CMK (cell line): ENCODE measurements at places on chromosomes 7 and 10.
A peak's percentile ranks its signal among the peaks of the same experiment; 100 is the strongest.

DNA sequence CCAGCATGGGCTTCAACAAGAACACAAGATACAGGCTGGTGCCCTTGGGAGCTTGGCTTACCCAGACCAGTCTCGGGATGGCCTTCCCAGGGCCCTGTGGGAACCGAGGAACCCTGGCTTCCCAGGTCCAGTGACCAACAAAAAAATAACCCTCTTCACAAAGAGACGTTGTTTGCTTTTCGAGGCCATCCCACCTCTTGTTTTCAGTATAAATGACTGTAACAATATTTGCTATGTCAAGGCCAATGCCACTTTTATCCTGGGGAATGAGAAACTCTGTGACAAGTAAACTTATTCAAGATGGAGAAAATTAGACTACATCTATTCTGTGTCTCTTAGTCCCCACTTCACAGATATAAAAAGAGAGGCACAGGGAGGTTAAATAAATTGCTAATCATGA lies 138.8 kb downstream of the PRPF18 start:
- no peak for DNase-seq

DNA sequence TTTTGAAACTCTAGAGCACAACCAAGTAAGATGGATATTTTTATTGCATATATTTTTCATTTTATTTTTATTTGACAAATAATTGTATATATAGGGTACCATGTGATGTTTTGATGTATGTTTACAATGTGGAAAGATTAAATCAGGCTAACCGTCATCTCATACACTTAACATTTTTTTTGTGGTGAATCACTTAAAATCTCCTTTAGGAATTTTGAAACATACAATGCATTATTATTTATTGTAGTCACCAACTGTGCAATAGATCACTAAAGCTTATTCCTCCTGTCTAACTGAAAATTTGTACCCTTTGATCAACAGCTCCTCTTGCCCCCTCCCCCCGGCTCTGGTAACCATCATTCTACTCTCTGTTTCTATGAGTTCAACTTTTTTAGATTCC lies 77.2 kb downstream of the DNAH11 start:
- no peak for DNase-seq

GRCh38 chr10:71475243-71475871 lies 78.6 kb downstream of the CDH23 start:
- DNase-seq: peak; percentile 39

DNA sequence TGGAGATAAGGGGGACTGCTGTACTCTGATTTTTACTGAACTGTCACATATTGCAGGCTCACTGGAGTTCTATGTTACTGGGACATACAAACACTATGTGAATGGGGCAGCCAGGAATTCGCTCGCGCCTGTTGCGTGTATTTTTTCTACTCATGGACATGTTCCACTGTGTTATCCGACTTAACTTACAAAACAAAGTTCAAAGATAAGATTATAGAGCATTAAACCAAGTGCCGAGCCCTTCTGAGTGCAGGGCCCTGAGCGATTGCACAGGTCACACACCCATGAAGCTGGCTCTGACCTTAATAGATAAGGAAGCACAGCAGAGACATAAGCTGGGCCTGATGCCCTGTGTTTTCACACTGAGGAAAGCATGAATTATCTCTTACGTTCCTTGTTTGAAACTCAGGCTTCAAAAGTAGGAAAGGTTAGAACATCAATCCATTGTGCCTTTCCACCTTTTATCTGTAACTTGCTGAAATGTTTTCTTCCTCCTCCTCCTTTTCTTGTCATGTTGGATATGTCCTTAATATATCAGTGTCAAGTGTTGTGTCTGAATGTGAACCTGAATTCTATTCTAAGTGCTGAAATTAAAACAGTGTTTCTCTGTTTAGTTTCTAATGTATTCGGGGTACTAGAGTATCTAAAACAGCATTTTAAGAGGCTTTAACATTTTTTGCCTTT lies 273.8 kb downstream of the AUTS2 start:
- DNase-seq: peak; percentile 4

- DNase-seq: no peak
Measured at GRCh38 chr7:77455321-77455720, 39.2 kb upstream of the GSAP start.

GRCh38 chr10:3090914-3091787 lies 23.8 kb downstream of the PFKP start:
- no peak for DNase-seq

DNA sequence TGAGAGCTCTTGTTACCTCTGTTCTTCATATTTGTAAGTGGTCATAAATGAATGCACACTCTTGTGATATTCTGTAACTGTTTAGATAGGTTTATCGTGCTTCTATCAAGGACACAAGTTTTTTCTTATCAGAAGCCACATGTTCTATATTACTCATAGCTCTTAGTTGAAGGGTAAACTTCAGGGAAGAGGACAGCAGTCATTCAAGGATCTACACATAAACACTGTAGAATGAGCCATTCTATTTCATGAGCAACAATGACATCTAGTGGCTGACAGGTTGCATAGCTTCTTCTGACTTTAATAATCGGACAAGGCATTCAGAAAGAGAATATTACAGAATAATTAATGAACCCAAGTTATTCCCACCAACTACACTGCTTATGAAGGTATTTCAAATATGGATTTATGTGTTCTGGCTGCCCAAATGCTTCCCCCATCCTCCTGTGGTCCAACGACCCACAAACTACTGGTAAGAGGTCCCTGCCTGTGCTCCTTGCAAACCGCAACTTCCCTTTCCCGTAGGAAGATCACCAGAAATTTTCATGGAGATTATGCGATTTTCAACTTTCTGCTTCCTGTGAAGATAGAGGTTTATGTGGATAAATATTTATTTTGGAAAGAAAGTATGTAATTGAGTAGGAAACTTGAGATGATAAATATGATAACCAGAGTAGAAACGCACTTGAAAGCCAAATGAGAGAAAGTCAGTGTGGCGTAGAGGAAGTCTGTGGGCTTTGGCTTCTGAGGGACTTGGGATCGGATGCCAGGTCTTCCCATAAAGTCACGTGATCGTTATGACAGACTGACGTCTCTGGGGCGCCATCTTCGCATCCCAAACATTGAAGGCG lies 16.8 kb upstream of the ABCB5 start:
- peak; percentile 81 for DNase-seq

DNA sequence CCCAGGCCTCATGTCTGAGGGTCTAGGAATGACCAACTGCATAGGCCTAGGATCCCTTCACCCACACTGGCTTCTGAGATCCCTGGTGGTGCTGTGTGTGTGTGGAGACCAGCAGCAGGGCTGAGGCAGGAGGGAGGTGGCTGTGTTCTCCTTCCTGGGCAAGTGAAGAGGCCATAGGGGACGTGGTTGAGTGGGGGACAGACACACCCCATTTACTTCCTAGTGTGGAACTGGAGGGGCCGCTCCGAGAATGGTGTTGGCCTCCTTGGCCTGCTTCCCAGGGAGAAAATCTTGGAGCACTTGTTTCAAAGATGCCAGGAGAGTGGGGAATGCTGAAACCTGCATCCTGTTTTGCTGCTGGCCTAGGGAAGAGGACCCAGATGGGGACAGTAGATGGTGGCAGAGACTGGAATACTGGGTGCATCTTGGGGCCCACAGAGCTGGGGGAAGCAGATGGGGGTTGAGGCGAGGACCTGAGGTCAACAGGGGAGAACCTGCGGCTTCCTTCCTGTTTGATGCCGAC lies 19.1 kb downstream of the UBTD1 start:
- no peak for DNase-seq

- DNase-seq: no peak
Measured at GRCh38 chr10:82294874-82295378, 419.9 kb downstream of the NRG3 start.

DNA sequence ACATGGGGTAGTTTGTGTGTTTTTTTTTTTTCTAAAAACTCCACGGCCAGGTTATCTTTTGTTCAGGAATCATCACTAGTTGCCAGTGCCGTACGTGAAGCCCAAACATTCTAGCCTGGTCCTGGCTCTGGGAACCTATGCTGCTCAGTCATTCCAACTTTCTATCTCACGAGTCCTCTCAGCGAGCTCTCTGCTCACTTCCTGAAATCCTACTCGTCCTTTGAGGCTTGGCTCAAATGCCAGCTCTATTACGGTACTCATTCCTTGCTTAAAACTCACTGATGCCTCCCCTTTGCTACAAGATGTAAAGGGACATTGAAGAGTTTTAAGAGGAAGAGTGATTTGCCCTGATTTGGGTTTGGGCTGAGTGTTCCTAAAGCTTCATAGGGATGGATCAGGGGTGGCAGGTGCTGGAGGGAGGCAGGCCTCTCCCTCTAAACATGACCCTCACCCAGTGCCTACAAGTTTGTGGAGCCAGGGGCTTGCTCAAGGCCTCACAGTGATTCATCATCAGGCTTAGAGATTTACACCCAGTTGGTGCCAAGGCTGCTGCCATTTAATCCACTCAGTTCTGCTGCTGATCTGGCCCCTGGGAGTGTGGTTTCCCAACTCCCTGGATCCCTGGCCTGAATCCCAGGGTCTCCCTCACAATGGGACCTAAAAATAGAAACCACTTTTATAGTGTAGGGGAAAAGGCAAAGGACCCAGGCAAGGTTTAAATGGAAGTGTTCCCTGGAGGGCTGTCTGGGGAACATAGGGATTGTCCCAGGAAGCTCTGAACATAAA lies 46.1 kb upstream of the R3HCC1L start:
- no peak for DNase-seq

- DNase-seq: no peak
Measured at GRCh38 chr7:100016215-100016901, 962 bp downstream of the ZKSCAN1 start.

GRCh38 chr7:85156661-85157208 lies 30.1 kb downstream of the SEMA3D start:
- DNase-seq: no peak

DNA sequence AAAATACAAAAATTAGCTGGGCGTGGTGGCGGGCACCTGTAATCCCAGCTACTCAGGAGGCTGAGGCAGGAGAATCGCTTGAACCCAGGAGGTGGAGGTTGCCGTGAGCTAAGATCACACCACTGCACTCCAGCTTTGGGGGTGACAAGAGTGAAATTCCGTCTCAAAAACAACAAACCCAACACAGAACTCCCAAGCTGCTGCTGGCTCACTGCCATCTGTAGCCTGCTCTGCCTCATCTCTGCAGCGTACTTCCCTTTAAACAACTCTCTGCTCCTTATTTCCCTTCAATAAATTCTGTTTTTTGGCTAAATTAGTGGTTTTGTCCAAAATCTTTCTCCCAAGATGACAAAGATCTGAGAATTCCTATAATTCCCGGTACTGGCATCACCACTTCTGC lies 189.2 kb upstream of the GALNT17 start:
- DNase-seq: no peak

DNA sequence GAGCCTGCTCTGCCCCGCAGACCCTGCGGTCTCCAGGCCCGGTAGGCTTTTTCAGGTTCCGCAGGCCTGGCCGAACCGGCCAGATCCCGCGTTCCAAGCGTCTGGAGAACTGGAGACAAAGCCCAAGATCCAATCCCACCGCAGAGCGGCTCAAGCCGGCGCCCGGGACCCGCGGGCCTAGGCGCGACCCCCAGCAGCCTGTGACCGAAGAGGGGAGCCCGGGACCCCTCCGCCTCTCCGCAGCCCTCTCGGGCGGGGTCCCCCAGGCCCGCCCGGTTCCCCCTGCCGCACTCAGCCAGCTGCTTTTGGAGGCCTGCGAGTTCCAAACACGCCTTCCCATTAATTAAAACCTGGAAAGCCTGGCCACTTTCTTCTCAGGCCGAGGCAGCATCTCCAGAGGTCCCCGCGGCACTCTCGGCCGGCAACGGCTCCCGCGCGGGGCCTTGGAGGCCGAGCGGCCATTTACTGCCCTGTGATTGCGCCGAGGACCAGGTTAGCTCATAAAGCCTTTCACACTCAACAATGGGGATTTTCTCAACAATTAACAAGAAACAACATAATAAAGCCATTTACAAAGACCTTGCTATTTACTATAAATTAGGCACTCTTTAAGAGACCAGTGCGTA lies 16.7 kb downstream of the SKIDA1 start:
- DNase-seq: no peak

DNA sequence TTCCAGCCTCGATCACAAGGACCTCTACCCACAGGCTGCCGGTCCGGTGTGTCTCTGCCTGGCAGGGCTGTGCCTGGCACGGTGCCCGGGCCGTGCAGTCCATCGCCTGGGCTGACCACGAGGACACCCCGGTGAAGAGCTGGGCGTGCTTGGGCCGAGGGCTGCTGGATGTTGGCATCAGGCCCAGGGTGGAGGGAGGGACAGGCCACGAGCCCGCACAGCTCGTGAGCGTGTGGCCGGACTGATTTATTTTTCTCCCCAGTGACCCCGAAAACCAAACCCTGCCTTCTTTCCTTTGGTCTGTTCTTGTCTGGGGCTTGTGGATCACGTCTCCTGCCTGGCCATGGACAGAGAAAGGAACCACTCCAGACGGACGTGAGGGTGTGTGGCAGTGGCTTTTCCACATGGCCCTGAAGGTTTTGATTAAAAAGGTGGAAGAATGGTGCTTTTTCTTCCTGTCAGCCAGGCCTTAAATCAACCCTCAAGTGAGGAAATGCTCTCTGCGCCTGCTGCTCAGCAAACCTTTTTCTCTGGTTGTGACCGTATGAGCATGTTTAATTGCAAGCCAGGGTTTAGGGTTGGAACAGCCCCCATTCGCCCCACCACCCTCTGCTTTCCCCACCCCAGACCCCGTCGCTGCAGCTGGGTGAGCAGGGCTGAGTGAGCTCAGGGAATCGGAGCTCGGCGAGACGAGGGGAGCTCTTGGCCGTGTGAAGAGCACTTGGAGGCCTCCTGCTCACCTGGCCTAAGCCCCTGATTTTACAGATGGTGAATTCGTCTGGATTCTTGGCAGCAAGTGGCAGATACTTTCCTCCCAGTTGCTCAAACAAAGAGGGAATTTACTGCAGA lies 130.1 kb downstream of the RGS10 start:
- no peak for DNase-seq

DNA sequence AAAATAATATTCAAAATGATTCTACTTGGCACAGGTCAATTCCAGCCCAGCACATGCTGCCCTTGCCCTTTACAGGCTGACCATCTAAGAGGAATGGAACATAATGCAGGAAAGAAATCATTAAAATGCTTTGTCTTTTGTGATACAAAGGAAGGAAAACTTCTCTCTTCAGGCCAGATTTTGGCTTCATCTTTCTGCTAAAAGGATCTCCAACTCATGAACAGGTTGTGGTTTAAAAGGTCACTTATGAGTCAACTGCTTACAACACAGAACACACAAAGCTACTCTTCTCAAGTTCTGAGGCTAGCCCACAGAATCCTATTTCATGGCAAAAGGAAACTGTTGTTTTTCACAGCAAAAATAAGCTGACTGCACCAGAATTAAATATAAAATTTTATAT lies 197.1 kb downstream of the DOCK4 start:
- DNase-seq: no peak
